ENCODE measurements at places on chromosomes 2 and 18. TPM values are rescaled to one million over a fixed set of nuclear protein-coding genes. Genes with fewer than 3 reads are reported as not detected.

The DSC3 gene
- total RNA-seq, result 0.41 TPM

DNA sequence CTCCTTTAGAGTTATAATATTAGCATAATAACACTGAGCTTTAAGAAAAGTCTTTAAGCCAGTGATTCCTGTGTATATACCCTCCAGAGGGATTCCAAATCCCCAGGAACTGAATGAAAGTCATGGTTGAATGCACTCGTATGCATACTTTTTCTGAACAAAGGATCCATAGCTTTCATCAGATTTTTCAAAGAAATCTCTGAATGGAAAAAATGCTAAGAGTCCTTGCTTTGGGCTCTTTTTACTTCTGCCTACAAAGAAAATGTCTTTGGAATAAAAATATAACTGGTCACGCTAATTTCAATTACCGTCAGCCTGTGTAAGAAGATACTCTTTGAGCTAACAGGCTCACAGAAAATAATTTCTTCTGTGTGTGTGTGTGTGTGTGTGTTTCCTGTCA, 939.5 kb downstream of the ERBB4 start:
- no peak for DNase-seq

DNA sequence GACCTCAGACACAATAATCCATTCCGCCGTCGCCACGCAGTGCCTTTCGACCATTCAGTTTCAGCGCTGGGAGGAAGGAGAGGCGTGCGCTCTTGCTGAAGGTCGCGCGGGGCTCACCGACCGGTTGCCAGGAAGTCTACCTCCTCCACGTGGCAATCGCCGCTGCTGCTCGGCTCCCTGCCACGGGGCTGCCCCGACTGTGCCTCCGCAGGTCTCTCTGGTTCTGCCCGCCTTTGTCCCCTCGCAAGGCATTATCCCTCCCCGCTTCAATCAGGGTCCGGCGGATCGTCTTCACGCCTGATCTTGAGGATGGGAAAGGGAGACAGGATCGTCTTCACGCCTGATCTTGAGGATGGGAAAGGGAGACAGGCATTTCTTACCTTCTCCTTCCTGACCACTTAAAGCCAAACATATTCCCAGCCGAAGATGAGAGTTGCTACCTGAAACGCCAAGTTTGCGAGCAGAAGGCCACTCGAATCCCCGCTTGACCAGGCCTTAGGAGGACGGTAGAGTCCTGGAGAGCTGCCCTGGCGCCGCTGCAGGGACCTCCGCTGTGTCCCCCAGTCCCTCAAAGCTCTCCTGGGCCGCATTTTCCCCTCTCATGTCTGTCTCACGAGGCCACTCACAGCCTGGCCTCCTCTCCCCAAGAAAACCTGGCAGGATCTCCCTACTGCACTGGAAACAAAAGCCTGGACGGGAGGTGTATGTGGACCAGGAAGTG, 4.3 kb upstream of the GPR45 start:
- peak; percentile 54 for DNase-seq

DNA sequence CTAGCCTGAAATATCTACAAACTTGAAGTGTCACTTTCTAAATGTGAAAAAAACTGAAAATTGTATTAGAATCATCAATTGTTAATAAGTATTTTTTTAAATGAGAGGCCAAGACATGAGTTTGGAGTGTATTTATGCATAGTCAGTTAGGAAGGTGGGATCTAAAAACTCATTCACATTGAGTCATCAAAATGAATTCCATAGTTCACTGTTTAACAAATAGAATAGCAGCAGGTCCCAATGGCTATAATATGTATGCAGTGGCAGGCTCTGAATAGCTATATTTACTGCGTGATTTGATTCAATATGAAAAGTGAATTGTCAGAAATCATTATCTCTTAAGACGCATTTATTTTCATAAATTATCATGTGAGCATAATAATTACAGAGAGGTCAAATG, 256.1 kb downstream of the ZNF385B start:
- no peak for DNase-seq

- no peak for DNase-seq
Observed at GRCh38 chr2:42854207-42854818, 61.9 kb upstream of the HAAO start.

GRCh38 chr18:23377669-23378301, 75.3 kb upstream of the RIOK3 start:
- DNase-seq, result no peak

The RBMS1 gene
- 62.0 TPM for total RNA-seq

DNA sequence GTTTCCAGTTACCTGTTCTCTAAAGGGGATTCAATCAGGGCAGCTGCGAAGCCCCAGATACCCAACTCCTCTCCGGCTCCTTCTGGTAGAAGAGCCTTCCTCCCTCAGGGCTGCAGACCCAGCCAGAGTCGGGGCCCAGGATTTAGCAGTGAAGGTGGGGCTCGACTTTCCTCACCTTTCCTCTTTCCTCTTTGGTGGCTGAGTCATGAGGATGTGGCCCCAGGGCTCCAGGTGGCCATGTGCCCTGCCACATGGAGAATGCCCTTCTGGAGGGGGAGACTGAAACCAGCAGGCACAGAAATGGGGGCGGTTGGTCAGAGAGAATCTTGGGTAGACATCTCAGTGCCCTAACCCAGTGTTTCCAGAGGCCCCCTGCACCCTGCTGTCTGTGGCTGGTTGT, 402.6 kb downstream of the NBAS start:
- no peak for DNase-seq

The MAPK4 gene
- total RNA-seq, result 3.4 TPM

DNA sequence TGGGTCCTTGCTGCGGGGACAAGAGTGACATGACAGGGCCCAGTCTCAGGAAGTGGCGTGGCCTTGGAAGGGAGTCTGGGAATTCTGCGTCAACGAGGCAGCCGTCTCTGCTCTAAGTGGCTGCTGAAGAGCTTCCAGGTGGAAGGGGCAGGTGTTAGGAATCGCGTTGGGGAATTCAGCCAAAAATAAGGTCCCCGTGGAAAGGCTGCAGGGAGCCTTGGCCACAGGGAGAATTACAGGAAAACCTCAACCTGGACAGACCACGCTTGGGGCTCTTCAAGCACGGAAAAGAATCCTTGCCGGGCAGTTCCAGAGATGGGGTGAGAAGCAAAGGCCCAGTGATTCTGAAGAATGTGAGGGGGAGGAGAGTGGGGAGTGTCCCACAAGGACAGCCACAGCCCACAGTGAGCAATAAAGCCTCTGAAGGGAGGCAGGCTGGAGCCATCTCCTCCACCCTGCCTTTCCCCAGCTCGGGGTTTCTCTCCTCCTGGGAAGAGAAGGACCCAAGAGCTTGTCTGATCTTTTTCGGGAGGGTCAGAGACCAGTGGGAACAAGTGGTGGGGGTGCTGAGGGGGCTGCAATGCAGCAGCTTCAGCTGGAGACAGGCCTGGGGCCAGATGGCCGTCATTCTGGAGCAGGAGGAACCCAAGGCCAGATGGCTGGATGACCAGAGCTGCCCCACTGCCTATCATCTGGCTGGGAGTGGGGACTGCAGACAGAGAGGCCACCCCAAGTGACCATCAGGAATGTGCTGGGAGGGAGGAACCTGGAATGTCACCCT, 106.4 kb upstream of the SMAD2 start:
- peak; percentile 41 for DNase-seq

DNA sequence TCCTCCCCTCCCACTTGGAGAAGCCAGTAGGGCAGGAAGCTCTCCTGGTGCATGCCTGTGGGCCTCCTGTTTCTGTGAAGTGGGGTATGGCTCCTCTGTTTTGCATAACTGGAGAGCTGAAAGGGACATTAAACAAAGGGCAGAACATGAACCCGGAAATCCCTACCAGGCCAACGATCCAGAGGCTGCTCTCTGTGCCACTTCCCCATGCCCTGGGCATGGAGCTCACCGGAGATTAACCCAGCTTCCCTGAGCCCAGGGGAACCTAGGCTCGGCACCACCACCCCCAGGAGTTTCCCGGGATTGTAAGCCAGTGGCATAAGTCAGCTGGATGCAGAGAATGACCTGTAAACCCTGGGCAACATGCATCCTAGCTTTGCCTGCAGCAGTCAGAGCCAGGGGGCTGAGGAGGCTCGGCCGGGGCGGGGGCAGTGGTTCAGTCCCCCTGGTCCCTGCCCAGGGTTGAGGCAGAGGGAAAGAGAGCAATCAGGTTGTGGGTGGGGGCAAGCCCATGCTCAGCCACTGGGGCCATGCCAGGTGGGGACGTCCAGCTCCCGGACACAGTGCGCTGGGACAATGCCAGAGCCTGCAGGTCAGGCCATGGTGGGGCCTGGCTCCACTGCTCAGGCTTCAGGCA, 49.5 kb downstream of the TIMM21 start:
- peak; percentile 48 for DNase-seq

The NPHP1 gene
- total RNA-seq, result 10.6 TPM

DNA sequence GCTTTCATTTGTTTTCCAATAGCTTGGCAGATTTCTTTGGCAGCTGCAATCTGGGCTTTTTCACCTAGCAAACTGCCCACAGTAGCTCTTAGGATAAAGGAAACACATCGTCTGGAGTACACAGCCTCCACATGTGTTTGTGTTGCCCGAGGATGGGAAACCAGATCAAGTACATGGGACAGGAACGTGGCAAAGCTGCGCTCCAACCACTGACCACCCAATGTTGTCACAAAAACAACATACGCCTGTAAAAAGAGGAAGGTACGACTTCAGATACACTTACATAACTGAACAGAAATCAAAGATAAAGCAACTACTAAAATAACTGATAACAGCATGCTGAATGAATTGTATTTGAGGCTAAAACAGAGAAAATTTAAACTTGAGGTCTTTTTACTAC, 15.5 kb downstream of the HEATR5B start:
- no peak for DNase-seq

The PDE11A gene
- 0.49 TPM for total RNA-seq

The VWA3B gene
- total RNA-seq, result 0.38 TPM

DNA sequence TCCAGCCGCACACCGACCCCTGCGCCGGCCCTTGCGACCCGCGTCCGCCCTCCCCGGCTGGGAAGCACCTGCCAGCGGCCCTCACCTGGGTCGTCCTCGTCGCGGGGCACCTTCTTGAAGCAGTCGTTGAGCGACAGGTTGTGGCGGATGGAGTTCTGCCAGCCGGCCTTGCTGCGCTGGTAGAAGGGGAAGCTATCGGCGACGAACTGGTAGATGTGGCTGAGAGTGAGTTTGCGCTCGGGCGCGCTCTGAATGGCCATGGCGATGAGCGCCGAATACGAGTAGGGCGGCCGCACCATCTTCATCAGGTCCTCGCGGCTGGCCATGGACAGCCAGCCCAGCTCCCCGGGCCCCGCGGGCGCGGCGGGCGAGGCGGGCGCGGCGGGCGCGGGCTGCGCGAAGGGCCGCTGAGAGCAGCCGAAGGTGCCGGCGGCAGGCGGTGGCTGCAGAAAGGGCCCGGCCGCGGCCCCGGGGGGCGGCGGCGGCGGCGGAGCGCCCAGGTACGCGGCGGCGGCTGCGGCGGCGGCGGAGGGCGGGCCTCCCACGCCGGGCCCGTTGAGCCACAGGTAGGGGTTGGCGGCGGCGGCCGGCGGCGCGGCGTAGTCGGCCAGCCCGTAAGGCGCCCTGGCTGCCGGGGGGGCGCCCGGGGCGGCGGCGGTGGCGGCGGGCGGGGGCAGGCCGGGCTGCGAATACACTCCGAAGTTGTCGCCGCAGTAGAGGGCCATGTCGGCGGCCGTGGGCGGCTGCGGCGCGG, 505 bp downstream of the FOXI3 start:
- peak; percentile 83 for DNase-seq

DNA sequence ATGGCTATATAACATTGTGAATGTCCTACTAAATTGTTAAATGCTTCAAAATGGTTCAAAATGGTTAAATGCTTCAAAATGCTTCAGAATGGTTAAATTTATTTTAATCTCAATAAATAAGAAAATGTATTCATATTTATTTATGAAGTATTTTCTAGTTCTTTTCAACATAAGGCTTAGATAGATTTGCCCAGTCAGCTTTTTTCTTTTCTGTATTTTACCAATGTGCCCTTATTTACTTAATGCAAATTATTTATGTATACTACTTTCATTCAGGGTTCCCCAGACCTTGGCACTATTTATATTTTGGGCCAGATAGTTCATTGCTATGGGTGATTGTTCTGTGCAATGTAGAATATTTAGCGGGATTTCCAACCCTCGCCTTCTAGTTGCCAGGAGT, 546.7 kb downstream of the RIT2 start:
- DNase-seq, result no peak

GRCh38 chr2:201406077-201406662, 45.1 kb downstream of the TRAK2 start:
- no peak for DNase-seq

The CFAP221 gene
- 7.1 TPM for total RNA-seq

The ADAM23 gene
- 18.1 TPM for total RNA-seq

DNA sequence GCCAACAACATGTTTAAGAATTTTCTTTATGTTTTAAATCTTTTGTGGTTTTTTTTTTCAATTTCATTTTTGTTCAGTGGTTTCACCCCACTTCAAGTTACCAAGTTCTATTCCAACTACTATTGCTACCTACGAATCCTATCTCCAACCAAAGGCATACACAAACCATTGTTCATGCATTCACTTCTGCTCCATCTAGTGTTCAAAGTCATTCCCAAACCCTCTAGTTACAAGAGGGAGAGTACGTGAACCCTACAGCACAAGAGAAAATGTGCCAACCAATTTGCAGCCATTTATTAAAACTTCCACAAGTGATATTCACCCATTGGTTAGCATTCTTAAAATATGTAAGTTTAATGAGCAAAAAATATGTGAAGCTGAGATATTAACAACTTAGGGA, 295.1 kb upstream of the KYNU start:
- no peak for DNase-seq

Data from endodermal cell (in vitro differentiated cells).